ENCODE measurements at places on chromosomes 3 and 15.

DNA sequence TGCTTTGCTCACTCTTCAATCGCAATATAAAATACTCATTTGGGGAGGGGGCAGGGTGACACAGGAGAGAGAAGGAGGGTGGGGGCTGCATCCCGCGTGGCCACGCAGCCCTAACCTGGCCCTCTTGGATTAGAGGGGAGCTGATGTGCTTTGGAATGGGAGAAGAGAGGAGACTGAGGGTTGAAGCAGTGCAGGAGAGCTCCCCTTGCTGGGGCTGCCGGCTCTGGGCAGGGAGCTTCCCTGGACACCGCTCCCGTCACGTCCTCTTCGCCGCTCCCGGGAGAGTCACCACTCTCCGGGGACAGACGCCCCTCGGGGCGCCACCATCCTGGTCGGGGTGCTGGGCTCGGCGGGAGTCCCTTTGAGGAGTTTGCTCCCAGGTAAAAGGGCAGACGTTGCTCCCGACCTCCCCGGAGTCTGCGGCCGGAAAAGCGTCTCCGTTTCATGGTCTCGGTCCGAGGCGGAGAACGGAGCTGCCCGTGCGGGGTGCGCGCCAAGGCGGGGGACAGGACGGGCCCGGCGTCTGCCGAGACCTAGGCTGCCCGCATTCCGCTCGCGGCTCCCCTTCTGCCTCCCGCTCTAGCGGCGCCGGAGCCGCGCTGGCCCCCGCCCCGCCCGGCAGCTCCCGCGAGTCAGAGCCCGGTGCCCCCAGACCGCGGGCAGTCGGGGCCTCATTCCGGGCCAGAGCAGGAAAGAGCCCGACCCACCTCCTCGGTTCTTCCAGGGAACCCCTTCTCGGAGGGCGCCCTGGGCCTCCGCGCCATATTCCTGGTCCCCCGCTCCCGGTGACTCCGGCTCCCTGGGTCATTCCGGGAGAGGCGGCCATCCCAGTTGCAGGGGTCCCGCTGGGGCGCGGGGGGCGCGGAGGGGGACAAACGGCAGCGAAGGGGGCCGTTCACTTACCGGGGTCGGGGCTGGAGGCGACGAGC, 603 bp downstream of the SLC7A14 start:
- no peak for DNase-seq

GRCh38 chr3:194472290-194472920, 14.4 kb downstream of the ATP13A3 start:
- no peak for DNase-seq

DNA sequence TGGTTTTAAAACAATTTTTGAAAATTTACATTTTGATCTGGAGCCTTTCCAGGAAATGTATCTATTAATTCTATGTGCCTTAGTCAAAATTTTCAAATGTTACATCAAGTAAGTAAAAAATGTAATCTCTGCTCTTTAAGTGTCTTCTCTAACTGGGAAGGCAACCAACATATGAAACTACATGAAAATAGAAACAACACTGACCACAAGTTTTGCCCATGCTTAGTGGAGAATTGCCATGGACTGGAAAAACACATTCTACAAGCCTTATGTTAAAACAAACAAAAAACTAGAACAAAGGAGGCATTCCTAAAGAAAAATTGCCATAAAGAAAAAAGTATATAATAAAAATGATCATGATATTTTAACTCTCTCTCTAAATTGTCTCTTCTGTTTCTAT, 75.9 kb upstream of the SPRED1 start:
- DNase-seq, result no peak

DNA sequence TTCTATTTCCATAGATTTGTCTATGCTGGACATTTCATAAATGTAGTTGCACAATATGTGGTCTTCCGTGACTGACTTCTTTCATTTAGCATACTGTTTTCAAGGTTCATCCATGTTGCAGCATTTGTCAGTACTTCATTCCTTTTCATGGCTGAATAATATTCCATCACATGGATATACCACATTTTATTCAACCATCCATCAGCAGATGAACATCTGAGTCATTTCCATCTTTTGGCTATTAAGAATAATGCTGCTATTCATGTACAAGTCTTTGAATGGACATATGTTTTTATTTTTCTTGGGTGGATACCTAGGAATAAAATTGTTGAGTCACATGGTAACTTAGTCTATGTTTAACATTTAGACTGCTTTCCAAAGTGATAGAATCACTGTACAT, 99.3 kb upstream of the RAD18 start:
- no peak for DNase-seq

DNA sequence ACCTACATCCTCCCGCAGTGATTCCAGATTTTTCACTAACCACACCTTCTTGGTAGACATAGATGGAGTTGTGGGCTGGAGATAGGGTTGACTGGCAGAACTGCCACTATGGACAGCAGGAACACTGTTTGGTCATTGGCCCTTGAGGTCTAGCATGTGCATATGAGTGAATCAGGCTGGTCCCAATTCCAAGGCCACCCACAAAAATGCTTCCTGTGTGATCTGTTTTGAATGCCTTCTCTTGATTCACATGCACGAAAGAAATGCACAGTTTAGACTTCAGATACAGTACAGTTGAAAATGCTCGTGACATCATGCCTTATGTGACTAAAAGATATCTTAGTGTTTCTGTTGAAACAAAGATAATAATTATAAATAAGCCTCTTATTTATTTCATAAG, 285.8 kb upstream of the SEMA6D start:
- DNase-seq, result no peak

DNA sequence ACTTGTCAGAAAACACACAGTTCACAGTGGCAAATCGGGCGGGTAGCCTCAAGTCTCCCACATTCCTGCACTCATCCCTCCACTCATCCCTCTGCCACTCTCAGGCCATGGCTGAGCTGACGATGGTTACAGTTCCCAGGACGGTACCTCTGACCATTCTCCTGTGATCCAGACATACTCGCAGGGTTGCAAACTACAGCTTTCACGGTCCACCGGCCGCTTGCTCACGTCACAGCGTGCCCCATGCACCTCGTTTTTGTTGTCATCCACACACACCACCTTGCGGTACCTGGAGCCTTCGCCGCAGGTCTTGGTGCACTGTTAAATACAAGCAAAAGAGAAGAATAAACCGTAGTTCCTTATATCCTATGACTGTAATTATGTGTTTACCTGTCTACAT, 137.1 kb downstream of the ADAMTS9 start:
- no peak for DNase-seq

DNA sequence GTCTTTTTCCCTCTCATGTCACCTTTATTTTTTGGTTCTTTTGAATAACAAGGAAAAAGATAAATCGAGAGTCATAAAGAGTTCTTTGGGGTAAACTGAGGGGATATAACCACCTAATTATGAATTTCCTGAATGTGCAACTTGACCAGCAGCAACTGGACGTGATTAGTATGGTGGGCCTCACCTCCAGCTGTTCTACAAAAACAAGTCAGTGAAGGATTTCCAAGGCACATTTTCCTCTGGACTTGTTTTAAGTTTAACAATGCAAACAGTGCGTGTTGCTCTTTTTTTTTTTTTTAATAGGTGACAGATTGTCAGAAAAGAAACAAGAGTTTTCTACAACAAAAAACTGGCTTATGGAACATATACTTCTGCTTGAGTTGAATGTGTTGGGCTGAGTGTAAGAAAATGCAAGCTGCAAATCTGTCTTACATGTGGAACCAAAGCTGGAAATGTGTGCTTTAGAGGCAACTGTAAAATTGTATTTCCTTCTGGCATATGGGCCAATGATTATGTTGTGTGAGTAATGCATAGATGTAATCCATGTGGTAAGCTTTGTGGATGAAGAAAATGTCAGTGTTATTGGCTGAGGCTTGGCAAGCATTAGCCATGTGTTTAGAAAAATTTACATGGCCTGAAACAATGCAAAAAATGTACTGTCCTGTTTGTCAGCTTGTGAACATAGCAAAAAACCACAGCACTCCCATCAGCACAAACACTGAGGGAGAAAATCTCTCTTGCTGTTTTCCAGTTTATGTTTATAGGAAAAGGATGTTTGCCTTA, 44.5 kb upstream of the FNDC3B start:
- no peak for DNase-seq

DNA sequence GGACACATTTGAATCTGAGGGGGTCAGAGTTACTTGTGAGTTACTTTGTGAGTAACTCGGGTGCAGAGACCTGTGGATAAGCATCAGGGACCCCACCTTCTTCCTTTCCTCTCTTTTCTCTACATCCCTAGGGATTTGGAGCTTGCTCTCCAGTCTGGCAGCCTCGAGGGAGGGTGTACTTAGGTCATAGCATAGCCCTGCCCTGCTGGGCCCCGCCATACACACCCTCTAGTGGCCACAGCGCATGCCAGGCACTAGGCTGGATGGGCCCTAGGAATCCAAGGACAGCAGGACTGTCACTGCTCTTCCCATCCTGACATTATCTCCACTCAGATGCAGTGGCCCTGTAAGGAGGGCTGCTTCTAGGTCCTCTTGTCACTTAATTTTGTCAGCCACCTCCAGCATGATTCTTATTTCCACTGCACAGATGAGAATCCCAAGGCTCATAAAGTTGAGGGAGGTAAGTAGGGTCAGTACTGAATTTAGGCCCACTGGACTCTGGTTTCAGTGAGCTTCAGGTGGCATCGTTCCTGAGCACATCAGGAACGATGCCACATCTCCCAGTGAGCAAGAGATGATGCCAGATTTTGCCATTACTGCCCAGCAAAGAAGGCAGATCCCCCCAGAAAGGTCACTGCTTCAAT, 3.6 kb upstream of the SMAD6 start:
- peak; percentile 72 for DNase-seq

GRCh38 chr3:106329521-106329920, 460.7 kb upstream of the CBLB start:
- no peak for DNase-seq

- DNase-seq, result no peak
These were observed 133.3 kb downstream of the CHDH start for GRCh38 chr3:53712817-53713388.

GRCh38 chr3:196489747-196490146, 13.8 kb downstream of the RNF168 start:
- no peak for DNase-seq

GRCh38 chr15:81308260-81308659, 15.7 kb downstream of the STARD5 start:
- no peak for DNase-seq

- no peak for DNase-seq
These were observed 191.9 kb upstream of the IL12A start for GRCh38 chr3:159796744-159797143.

- no peak for DNase-seq
These were observed 18.2 kb upstream of the ZBTB20 start for GRCh38 chr3:115165266-115165665.

- DNase-seq, result no peak
These were observed 282.7 kb upstream of the SEMA6D start for GRCh38 chr15:47434596-47434995.

DNA sequence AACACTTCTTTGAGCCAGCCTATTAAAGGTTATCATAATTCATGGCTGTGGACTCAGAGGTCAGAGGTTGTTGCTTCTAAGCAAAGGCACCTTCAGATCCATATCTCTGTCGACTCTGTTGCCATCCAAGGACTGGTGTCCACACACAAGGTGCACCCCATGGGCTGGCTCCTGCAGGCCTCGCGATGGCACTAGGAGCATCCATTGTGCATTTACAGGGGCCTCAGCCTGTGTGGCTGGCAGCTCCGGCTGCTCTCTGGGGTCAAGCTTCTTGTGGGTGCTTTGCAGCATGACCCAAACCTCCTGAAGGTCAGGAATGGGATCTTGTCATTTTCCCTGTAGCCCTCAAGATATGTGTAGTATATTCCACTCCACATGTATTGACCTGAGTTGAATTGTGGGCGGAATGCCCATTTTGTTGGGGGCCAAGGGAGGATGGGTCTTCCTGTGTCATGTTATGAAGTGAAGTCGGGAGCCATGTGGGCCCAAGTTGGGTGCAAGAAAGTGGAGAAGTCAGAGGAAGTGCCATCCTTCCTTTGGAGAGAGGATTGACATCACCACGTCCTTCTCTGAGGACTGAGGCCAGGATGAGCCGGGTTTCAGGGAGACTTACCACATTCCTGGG, 43.9 kb downstream of the CHDH start:
- no peak for DNase-seq

- DNase-seq, result no peak
These were observed 9.1 kb upstream of the ZBTB20 start for GRCh38 chr3:115156046-115156654.

DNA sequence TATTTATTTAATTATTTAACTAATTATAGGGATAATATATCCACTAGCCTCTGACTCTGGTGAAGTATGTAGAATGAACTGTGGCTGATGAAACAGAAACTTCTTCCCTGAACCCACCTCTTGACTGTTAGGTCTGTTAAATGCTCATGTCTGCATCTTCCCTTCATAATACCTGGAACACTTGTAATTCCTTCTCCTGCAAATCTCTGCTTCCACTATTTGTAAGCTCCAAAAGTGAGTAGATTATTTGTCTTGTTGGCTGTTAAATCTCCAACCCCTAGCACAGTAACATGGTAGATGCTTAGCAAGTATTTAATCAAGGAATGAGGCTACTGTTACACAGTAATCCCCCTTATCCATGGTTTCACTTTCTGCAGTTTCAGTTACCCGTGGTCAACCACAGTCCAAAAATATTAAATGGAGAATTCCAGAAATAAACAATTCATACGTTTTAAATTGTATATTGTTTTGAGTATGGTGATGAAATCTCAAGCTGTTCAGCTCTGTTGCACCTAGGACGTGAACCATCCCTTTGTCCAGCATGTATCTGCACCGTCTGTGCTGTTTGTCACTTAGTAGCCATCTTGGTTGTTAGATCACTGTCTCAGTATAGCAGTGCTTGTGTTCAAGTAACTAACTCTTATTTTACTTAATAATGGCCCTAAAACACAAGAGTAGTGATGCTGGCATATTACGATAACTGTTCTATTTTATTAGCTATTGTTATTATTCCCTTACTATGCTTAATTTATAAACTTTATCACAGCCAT, 5.7 kb downstream of the TTBK2 start:
- peak; percentile 22 for DNase-seq

- DNase-seq, result no peak
These were observed 21.0 kb downstream of the ZIC4 start for GRCh38 chr3:147385059-147386012.

- DNase-seq, result no peak
These were observed 409.6 kb downstream of the UNC13C start for GRCh38 chr15:54387799-54388198.

DNA sequence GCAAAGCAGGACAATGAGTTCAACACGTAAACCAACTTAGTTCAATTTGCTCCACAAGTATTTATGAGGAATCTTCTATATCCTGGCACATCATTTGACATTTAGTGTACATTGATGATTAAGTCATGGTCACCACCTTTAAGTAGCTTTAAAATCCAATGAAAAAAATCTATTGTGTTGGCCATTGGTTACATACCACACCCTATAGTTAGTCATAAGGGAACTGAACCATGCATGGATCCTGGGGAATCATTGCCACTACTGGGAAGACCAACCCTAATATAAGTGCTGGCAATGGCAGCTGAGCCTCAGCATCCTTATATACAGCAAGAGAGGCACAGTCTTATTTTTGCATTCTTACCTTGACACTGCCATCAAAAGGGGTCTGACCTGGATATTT, 502.5 kb downstream of the MECOM start:
- DNase-seq, result no peak
